ENCODE measurements at places on chromosomes 11 and 22.

DNA sequence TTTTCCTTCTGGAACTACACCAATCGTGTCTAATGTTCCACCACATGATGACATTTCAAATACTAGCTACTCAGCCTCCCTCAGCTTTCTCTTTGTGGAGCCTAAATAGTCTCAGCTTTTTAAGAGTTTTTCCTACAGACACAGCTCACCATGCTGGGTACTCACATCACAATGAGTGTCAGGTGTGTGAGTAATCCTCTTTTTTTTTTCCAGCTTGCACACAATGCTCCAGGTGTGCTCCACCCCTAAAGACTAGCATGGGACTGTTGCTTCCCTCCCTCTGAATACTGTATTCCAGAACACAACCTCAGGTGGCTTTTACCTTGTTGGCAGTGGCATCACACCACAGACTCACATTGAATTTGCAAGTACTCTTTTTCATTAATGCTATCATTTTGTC lies 11.7 kb downstream of the BTG4 start:
- no peak for DNase-seq

DNA sequence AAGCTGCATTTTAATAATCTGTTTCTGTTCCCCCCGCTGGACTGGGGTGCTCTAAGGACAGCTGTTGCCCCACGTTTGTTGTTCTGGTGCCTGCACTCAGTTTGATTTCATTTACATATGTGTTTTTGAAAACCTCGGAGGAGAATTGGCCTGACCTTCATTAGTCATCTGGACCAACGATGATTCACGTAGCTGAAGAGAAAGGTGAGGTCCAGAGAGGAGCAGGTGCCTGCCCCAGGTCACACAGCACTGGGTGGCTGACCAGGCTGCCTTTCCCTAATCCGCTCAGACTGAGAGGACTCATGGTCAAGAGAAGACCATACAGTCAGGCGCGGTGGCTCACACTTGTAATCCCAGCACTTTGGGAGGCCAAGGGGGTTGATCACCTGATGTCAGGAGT lies 3.8 kb downstream of the CSDC2 start:
- DNase-seq = no peak

- peak; percentile 12 for DNase-seq
These were observed 82.3 kb downstream of the RCN1 start for GRCh38 chr11:32172848-32173834.

GRCh38 chr11:127055236-127055635 lies 54.7 kb upstream of the KIRREL3 start:
- DNase-seq = no peak

DNA sequence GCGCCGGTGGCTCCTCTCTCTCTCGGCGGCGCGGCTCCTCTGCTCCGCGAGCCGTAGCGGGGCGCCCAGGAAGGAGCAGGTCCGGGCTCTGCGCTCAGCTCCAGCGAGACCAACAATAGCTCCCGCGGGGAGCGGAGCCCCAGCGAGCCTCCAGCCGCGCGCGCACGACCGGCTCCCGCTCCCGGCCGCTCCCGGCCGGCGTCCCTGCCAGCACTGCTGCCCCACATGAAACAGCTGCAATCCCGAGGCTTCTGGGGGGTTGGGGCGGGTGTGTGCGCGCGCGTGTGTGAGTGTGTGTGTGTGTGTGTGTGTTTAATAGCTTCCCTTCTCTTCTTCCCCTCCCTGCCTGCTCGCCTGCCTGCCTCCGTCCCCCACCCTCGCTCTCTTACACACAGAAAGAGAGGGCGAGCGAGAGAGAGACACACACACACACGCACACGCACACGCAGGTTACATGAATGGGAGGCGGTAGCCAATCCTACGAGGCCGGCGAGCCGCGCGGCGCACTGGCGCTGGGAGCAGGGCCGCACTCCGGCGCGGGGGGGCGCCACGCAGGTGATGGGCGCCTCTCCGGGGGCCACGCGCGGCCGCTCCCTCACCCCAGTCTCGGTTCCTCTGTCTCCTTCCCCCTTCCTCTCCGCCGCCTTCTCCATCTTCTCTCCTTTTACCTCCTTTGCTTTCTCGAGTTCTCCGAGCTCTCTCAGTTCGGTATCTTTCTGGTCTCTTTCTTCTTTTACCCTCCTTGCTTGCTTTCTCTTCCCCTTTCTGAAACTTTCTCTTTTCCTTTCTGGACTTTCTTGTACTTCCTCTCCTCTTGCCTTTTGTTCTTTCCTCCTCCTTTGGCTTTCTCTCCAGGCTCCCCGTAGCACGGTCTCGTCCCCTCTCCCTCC lies at the start of gene TENM4:
Gene TENM4, minus strand, starts transcription at position 460 of the 890 bp plus-strand sequence. CDS start 371,086 bp downstream, outside the sequence.
- DNase-seq = peak; percentile 1

DNA sequence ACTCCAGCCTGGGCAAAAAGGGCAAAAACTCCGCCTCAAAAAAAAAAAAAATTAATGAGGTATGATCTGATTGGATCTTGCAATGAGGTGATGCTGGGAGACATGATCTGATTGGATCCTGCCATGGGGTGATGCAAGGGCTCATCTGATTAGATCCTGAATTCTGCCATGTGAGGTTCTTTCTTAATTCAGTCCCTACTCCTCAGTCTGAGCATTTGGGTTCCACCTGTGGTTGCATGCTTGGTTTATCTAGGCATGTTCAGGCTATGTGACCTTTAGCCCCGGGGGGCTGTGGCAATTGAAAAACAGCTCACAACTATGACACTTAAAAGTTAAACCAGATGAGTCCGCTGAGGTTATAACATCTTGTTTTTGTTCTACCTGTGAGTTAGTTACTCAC lies 4.8 kb upstream of the TRIM6 start:
- DNase-seq = no peak

DNA sequence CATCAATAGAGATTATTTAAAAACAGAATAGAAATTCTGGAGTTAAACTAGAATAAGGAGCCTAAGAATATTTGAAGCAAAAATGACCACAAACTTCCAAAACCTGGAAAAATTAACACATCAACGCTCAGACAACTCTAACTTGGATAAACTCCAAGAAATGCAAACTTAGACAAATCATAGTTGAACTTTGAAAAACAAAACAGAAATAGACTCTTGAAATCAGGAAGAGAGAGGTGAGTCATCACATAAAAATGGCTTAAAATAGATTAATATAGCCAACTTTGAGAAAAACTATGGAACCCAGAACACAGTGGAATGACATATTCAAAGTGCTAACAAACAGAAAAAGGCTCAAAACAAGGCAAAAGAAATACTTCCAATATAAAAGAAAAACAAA lies 974.2 kb downstream of the JRKL start:
- no peak for DNase-seq

- no peak for DNase-seq
These were observed 6.7 kb downstream of the GLYATL2 start for GRCh38 chr11:58837707-58838388.

- no peak for DNase-seq
These were observed 130.9 kb downstream of the KIF18A start for GRCh38 chr11:27977031-27977430.

DNA sequence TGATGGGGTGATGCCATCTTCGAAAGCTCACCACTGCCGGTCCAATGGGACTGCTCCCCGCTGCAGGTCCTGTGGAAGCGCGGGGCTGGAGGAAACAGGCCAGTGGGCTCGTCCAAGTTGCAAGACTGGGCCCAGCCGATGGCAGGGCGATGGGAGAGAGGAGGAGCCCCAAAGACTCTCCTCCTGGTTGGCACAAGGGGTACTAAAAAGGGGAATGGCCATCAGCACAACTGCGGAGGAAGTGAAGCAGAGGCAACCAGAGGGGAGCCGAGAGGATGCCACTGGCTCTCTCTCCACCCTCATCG lies 357.1 kb downstream of the SHANK2 start:
- no peak for DNase-seq

DNA sequence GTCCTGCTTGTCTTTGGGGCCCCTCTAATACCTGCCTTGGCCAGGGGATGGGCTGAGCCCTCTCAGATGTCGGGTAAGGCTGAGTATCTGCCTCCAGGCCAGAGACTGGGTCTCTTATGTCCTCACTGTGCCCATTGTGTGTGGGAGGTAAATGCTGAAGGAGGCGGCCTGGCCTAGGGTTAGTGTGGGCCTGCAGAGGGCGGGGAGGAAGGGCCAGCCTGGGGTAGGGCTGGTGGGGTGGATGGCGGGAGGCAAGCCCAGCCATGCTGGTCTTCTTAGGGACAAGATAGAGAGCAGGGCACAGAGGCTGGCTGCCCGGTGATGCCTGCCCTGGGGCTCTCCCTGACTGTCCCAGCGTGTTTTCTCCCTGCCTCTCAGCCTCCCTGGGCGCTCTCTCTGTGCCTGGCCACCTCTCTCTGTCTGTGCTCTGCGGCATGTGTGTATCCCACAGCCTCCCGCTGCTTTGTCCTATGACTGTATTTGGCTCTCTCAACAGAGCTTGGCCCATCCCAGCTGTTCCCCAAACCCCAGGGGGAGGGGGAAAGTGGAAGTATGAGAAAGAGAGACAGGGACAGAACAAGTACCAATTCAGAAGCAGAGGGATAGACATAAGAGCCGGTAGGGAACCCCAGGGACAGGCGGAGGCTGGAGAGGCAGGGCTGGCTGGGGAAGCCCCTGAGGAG lies 57.0 kb downstream of the PDE2A start:
- DNase-seq = no peak

DNA sequence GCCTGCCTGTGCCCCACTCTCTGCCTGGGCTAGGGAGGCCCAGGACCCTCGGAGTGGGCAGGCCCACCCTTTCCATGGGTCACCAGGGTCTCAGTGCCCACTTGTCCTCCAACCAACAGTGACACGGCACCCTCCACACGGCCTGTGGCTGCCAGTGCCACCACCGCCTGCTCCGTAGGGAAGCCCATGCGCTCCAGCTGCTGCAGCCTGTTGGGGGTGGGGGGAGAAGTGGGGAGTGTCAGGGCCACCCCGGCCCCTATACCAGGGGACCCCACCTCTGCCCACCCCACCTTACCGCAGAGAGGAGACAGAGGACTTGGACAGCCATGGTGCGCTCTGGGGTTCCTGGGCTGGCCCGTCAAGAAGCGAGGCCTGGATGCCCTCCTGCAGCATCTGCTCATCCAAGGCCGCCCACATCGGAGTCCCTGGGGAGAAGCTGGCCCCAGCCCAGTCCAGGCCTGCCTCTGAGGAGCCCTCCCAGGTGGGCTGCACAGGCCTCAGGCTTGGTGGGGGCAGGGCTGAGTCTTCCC lies 7.7 kb downstream of the RHBDD3 start:
- DNase-seq = no peak
